Activated CD4-positive, CD25-positive, alpha-beta regulatory T cell (primary cell): ENCODE measurements at places on chromosomes 16 and 17.

DNA sequence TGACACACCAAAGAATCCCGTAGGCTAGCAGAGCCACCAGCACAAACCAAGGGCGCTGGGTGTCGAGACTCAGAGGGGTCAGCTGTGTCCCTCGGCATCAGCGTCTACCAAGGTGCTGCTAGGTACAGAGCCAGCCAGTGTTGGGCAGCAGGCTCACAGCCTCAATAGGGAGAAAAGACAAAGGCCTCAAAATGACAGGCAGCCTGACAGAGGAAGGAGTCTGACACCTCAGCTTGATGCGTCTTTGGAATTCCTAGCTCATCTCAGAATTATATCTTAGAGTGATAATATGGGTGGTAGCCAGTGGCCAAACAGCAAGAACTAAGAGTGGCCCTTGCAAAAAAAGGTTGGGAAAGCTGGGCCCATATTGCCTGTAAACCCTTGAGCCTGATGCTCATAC is 45.9 kb downstream of the HS3ST3B1 start:
- DNase-seq: no peak

- DNase-seq: no peak
Measured at GRCh38 chr16:88292007-88292970, 90.5 kb upstream of the ZNF469 start.

- DNase-seq: no peak
Measured at GRCh38 chr16:65260746-65261145, 138.9 kb upstream of the CDH11 start.

DNA sequence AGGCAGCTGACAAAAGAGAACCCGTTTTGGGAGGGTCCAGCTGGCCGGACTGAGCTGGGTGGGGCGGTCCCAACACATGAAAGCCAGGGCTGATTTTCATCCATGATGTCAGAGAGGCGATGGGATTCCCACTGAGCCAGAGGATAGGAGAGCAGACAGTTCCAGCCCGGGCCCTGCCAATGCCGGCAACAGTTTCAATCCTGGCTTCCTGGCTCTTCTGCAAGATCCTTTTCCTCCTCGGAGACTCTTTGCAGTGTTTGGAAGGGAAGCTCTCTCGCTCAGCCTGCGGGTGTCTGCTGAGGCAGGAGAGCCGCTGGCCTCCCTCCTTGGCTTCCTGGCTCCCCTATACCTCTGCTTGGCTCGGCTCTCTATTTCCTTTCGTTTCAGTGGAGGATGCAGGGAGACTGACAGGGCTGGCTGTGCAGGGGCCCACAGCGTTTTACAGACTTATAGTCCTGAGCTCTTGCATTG is 145.5 kb upstream of the SOX9 start:
- DNase-seq: no peak

- DNase-seq: no peak
Measured at GRCh38 chr17:79984877-79985276, 50.8 kb downstream of the TBC1D16 start.

- no peak for DNase-seq
Measured at GRCh38 chr17:55903028-55903690, 152.3 kb downstream of the PCTP start.

DNA sequence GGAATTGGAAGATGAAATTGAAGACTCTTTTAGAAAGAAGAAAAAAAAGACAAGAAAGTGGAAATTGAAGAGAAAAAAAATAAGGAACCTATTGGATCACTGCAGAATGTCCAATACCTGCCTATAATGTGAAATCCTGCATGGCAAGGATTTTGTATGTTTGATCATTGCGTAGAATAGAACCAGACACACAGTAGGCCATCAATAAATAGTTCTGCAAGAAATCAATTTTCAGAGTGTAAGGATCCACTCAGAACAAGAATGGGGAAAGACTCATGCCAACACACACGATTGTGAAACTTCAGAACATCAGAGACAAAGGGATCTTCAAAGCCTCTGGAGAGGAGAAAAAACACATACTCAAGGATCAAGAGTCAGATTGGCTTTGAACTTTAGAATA is 39.7 kb upstream of the DHX40 start:
- no peak for DNase-seq

- no peak for DNase-seq
Measured at GRCh38 chr17:17391668-17392370, 85.0 kb upstream of the MED9 start.

DNA sequence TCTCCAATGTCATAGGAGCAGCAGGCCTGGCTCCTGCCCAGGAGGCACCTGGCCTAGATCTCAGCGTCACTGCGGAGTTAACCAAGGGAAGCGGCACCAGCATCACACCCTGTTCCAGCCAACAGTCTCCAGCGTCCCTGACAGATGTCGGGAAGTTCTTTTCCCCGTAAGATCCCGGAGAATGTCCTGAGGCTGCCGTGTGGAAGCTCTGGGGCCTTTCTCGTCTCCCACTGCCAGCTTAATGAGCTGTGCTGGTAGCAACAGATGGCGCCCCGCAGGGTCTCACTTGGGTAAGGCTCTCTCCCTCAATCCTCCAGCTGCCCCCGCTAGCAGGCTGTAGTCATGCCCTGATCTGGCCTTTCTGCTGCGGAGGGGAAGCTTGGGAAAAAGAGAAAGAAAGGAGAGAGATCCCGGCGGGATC is 57.5 kb downstream of the MARCHF10 start:
- DNase-seq: no peak

GRCh38 chr17:49513641-49514040 is 18.5 kb downstream of the NGFR start:
- no peak for DNase-seq

GRCh38 chr17:59810894-59811153 is 81.9 kb downstream of the TUBD1 start:
- DNase-seq: no peak

- no peak for DNase-seq
Measured at GRCh38 chr16:558298-559020, 1.7 kb upstream of the PRR35 start.

DNA sequence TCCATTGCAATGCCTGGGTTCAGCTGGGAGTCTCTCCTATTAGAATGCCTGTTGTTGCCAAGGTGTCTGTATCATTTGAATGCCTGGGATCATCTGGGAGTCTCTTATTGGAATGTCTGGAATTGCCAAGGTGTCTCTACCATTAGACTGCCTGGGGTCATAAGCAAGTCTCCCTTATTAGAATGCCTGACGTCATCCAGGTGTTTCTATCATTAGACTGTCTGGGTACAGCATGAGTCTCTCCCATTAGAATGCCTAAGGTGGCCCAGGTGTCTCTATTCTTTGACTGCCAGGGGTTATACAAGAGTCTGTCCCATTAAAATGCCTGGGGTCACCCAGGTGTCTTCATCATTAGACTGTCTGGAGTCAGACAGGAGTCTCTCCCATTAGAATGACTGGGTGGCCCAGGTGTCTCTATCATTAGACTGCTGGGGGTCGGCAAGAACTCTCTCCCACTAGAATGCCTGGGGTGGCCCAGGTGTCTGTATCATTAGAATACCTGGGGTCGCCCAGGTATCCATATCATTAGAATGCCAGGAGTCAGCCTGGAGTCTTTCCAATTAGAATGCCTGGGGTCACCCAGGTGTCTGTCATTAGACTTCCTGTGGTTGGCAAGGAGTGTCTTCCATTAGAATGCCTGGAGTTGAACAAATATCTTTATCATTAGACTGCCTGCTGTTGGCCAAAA is 2274.0 kb downstream of the TP53TG3F start:
- no peak for DNase-seq

DNA sequence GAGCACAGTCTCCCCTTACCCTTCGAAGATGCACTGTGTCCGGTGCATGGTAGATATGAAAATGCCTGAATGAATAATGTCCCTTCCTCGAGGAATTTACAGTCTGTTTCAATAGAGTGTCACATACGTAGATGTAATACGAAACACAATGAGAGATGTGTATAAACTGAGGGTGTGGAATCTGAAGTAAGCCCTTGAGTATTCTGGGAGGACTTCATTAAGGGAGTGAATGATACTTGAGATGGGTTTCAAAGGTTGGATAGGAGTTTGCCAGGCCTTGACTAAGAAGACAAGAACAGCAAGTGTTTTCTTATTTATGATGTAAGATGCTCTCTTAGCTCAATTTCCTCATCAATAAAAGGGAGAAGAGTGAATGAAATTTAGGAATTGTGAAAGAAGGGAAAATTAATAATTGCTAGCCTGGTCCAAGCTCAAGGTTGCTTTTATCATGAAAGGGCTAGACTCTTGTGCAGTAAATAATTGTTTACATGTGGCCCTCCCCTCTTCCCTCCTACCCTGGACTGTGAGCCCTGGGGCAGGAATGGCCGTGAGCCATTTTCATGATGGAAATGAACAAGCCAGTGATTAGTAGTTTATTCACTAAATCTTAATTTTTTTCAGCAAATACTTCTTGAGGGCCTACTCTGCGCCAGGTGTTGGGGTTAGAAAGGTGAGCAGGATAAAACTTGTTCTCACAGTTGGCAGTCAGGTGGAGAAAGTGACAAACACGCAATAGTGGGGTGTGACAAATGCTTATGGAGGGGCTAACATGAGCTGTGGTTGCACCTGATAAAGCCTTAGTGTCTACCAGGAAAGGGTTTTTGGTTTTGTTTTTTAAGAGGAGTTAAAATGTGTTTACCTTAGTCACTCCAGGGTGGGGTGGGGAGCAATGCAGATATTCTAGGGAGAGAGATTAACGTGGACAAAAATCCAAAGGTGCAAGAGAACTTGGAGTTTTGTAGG is 1.6 kb downstream of the KIF22 start:
- no peak for DNase-seq

DNA sequence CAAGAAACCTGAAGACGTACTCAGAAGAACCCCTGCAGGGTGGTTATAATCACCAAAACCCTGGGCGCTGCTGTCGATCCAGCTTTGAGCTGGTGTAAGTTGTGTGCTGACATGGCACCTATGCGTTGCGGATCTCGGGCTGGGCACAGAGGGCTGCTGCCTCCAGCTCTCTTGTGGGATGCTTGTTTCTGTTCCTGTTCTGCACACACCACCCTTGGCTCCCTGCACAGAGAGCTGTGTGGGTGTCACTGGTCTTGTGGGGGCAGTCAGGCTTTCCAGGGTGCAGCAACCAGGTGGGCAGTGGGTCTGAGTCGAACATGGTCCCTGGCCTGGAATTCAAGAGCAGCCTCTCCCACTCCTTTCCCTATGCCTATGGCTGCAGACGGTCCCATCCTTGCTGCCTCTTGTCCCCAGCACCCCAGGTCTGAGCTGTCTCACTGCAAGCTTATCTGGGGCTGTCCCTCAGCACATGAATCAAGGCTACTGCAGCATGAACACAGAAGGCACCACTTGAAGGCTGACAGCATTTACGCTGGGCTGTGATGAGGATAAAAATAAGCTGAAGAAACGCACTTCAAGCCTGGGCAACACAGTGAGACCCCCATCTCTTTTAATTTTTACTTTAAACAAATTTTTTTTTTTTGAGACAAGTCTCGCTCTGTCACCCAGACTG is 20.1 kb downstream of the ZNF276 start:
- no peak for DNase-seq

- no peak for DNase-seq
Measured at GRCh38 chr16:10001258-10001775, 180.9 kb downstream of the GRIN2A start.

GRCh38 chr17:49353607-49354006 is 8.4 kb downstream of the ZNF652 start:
- no peak for DNase-seq
